Stimulated activated naive CD4-positive, alpha-beta T cell (primary cell): ENCODE measurements at places on chromosomes 1 and 21.

- DNase-seq = no peak
Measured at GRCh38 chr1:65066419-65066765, 81.6 kb upstream of the AK4 start.

DNA sequence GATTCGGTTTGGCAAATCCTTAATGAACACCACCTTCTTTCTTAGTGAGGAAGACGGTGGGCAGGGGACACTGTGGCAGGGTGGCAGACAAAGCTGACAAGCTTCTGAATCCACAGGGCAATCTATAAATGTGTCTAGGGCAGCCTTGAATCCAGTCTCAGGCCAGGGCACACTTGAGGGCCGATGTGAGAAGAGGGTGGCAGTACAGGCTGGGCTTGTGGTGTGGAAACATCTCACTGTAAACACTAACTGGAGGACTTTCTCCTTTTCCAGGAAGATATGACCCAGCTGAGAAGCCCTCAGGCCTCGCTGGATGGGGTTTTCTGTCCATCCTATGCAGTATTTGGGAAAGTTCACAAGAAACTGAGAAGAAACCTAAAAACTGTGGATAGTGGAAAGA lies 46.5 kb downstream of the PKP1 start:
- DNase-seq = no peak

DNA sequence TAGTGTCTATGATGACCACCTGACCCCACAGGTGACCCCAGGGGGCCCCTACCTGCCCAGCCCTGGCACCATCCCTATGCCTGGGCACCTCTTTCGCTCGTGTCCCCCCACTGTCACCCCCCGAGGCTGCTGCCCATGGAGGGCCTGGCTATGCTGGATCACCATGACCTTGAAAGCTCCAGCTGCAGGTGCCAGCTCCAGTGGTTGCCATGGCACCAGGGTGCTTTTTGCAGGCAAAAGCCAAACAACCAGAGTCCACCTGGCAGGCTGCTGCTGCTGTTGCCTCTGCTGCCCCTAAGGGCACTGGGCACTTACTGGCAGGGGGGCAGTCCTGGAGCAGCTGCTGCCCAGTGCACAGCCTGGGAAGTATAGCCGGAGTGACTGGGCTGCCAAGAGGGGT lies 21.7 kb downstream of the ETNK2 start:
- no peak for DNase-seq

DNA sequence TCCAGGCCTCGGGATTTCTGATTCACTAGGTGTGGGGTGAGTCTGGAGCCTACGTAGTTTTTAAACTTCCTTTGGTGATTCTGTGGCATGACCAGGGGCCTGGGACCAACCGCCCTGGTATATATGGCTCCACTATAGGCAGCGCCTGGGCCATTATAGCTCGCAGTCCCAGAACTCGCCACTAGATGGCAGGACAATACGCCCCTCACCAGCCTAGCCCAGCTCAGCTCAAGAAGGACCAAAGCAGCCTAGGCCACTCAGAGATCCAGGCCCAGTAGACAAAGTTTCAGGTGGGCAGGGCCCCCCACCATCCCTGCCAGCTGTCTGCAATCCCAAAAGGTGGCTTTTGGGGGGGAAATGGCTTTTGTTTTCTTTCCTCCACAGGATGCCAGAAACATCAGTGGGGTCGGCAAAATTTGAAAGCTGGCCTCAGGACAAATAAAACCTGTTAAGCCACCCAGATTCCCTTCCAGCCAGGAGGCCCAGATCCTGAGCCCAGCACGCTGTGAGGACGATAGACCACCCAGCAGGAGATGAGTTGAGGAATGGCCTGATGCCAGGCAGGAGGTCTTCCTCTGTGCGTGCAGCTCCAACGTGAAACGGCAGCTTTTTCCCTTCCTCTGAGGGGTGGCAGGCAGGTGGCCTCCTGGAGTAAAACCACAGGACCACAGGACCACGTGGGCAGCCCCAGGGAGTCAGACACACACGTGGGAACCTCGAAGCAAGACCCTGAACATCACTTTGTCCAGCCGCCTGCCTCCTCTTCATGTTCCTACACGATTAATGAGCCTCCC lies 24.8 kb upstream of the TMEM51 start:
- DNase-seq = peak; percentile 45

DNA sequence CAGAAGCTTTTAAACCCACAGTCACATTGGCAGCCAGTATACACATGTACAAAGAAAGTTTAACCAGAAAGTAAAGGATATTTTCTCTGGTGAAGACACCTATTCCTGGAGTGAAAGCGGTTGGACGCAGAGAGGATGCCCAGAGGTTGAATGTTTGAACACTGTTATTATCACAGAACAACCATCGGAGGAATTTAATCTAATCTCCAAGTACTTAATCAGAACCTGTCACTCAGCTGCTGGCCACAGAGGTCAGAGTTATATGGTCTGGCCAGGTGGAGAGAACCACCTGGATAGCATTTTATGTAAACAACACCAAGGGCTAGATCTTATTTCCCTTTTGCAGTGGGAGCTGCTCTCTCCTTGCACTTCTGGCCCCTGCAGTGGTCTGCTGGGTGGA lies 29.4 kb downstream of the SPATA46 start:
- DNase-seq = no peak

DNA sequence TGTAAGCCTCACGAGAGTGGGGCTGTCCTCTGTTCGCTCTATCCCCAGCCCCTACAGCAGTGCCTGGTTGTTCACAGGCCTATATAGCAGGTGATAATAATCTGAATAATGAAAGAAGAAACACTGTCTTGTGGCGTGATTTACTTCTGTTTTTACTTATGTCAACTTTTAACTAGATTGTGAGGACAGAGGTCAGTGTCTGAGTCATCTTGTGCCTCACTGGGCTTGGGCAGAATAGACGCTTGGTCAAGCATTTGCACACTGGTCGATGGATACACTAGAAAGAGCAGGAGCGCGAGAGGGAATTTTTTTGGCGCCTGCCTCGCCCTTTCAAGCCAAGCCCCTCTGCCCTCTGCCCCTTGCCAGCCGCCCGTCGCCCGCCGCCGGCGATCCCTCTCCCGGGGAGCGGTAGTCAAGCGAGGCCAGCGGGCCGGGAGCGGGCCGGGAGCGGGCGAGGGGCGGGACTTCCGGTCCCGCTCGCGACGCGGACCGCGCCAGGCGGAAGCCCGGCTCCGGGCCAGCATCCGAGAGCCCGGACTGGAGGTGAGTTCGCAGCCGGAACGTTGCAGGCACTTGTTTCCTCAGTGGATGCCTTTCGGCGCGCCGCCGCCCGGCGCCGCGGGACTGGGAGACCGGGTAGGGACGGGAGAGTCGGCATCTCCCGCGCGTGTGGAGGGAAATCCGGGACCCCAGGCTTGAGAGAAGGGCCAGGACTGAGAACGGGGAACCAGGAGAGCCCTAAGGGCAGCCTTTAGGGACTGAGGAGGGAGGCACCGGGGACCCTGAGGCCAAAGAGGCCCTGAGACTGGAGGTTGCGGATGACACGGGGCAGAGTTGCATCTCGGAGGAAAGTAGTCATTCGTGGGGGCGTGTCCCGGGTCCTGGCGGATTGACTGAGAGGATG lies at the start of gene DISP1:
Gene DISP1 (plus strand): TSS at position 504 of the 904 bp plus-strand sequence. CDS start 127,785 bp downstream, outside the sequence.
- DNase-seq = peak; percentile 42

DNA sequence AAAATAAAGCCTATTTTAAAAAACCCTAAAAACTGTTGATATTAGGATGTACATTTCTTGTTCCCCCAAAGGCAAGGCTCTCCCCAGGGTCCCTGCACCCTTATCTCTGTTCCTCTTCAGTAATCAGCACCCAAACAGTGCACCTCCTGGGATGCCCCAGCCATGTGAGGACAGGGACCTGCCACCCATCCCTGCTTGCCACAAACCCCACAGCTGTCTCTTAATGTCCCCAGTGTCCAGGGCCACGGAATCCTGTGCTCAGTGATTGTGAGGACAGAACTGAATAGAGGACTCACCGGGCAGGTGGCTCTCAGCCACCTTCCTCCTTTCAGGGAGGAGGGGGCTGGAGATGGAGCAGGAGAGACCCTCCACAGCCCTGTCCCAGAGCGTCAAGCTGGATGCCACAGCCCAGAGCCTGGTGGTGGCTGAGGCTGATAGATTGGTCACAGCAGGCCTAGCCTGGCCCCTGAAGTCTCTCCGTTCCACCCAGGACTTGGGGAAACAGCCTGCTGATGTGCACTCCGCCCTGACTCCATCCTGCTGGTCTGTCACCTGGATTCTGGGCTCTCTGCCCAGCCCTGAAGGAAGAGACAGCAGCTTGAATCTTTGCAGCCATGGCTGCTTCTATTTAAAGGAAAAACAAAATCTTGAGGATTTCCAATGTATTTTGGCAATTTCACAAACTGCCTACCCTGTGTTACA lies 23.1 kb downstream of the RNF187 start:
- no peak for DNase-seq

DNA sequence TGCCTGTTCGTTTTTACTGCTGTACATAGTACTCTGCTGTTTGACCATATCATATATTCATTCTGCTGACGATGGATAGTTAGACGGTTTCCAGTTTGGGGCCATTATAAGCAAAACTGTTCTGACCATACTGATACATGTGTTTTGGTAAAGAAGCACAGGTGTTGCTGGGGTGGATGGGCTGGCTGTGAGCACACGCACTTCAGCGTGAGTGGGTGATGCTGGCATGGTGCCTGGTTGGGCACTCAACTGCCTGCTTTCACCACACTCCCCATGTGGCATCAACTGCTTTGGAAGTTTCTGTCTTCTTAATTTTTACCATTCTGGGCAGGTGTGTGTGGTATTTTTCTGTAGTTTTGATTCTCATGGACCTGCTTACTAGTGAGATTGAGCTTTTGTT lies 37.3 kb downstream of the ADARB1 start:
- DNase-seq = no peak

- DNase-seq = no peak
Measured at GRCh38 chr1:93677729-93678128, 3.9 kb downstream of the BCAR3 start.

DNA sequence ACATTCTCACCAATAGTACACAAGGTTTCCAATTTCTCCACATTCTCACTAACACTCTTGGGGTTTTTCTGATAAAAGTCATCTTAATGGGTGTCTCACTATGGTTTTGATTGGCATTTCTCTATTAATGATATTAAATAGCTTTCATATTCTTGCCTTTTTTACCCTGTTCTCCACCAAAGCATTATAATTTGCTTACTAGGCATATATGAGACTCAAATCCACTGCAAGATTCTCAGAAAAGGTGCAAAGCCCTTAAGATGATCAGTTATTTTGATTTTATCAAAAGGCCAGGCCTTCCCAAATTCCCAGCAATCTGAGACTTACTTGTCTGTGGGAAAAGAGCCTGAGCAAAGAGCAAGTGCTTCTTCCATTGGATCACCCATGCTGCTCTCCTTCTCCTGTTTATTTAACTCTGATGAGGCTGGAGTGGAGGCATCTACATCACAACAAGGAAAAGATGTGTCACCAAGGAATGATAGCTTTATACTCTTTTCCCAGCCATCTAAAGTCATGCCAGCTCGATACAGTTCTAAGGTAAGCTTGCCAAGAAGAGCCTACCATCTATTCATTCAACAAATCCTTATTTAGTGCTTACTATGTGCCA lies 24.6 kb downstream of the CLSPN start:
- DNase-seq = no peak

- DNase-seq = peak; percentile 32
Measured at GRCh38 chr21:36584980-36585940, 105.3 kb upstream of the CLDN14 start.

DNA sequence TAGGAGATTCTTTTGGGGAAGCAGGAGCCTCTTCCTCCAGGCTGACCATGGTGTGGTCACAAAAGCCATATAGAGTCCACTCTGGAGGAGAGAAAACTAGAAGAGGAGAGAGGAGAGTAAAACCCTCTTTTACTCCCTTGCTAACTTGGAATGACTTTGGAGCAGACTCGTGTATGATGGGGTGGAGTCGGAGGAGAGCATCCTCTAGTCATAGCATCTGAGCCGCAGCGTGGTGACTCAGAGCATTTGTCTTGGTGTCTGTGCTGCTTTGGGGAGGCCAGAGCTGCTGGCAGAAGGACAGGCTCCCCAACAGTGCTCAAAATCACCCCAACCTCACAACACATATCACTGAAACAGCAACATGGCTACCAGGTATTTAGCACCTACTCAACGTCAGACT lies 11.1 kb downstream of the HTR6 start:
- DNase-seq = no peak

- peak; percentile 0 for DNase-seq
Measured at GRCh38 chr21:14737922-14738321, 191.8 kb upstream of the SAMSN1 start.

DNA sequence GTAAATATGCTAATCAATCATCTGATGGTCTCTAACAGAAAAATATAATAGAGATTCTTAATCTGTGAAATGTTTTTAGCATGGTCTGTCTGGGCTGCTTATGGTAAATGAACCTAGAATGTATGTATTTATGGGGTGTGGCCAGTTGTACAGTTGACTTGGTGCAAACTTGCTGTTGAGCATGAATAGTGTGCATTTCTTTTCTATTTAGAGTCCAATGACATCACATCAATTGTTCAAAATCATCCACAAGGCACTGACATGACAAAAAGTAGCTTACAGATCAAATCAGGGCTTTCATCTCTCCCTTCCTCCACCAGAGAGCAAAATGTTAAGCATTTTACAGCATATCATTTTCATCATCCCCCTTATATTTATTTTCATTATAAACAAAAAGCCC lies 1010.3 kb downstream of the KCNT2 start:
- no peak for DNase-seq

GRCh38 chr1:108646648-108647269 lies 14.1 kb downstream of the HENMT1 start:
- peak; percentile 10 for DNase-seq

DNA sequence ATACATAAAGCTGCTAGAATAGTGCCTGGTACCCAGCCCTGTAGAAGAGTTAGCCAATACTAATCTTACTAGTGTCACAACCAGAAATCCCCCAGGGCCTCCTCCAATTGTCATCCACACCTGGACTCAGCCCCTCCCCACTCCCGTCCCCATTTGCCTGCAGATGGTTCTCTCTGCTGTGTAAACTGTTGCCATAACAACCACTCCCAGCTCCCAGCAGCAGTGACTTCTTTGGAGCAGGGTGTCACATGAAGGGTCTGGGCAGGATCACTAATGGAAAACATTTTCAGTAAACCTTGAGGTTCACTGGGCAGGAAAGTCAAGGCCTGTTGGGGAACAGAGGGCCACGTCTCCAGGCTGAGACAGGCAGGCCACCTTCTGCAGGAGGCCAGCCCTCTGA lies 126.0 kb upstream of the IPO9 start:
- DNase-seq = no peak

DNA sequence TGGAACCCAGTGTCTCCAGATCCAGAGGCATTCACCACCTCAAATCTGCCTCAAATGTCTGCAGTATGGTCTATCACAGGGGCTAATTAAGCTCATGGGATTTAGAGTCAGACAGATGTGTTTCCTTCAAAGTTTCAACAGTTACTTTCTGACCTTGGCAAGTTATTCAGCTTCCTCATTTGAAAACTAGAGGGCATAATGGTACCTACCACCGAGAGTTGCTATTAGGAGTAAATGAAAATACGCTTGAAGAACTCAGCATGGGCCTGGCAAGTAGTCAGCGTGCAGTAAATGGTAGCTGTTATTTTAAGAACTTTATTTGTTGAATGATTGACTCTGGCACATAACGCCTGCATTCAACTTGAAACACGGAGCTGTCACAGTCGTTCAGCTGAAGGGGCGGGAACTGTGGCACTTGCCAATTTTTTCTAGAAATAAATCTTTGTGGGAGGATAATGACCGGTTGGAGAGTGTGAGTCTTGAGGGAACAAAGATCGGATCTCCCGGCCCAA lies 1.2 kb upstream of the CAP1 start:
- peak; percentile 65 for DNase-seq

- peak; percentile 15 for DNase-seq
Measured at GRCh38 chr21:34129901-34130715, 56.7 kb downstream of the MRPS6 start.
